CD4-positive, alpha-beta T cell (primary cell): ENCODE measurements at places on chromosomes 4 and X. TPM values are rescaled to one million over a fixed set of nuclear protein-coding genes. Genes with fewer than 3 reads are reported as not detected.

USP17L18 gene
- not detected for total RNA-seq

DNA sequence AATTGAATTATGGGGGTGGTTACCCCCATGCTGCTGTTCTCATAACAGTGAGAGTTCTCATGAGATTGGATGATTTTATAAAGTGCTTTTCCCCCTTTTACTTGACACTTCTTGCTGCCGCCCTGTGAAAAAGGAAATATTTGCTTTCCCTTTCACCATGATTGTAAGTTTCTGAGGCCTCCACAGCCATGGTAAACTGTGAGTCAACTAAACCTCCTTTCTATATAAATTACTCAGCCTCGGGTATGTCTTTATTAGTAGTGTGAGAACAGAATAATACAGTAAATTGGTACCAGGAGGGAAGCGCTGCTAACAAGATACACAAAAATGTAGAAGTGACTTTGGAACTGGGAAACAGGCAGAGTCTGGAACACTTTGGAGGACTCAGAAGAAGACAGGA lies 1070.8 kb downstream of the FAM133A start:
- no peak for DNase-seq
- no peaks in the 10 kb centered on the region for H3K36me3 ChIP-seq
- no peak overlapping the region for H3K27ac ChIP-seq

GRCh38 chr4:8402640-8403039 lies 37.9 kb downstream of the ACOX3 start:
- H3K4me1 ChIP-seq, result no peaks in the 10 kb centered on the region
- DNase-seq, result no peak
- no peak overlapping the region for H3K4me3 ChIP-seq
- peaks cover 24% of the 10 kb centered on the region for H3K36me3 ChIP-seq
- H3K27ac ChIP-seq, result no peak overlapping the region

TCEAL7 gene
- total RNA-seq, result not detected

SPATA4 gene
- total RNA-seq, result not detected

- no peak overlapping the region for H3K27ac ChIP-seq
- H3K4me3 ChIP-seq, result no peak overlapping the region
- H3K27me3 ChIP-seq, result no peaks in the 10 kb centered on the region
Measured at GRCh38 chr4:93573285-93573684, 255.3 kb upstream of the ATOH1 start.

GRCh38 chr4:7516773-7517144 lies 82.0 kb upstream of the PSAPL1 start:
- no peak overlapping the region for H3K27ac ChIP-seq
- H3K4me1 ChIP-seq, result no peaks in the 10 kb centered on the region
- peaks cover 3% of the 10 kb centered on the region for H3K27me3 ChIP-seq

DMRTC1B gene
- 2.0 TPM for total RNA-seq

PDCL2 gene
- not detected for total RNA-seq

- H3K27ac ChIP-seq, result no peak overlapping the region
- H3K4me1 ChIP-seq, result no peaks in the 10 kb centered on the region
- no peak for DNase-seq
- H3K36me3 ChIP-seq, result no peaks in the 10 kb centered on the region
- H3K4me3 ChIP-seq, result no peak overlapping the region
Measured at GRCh38 chr4:71941001-71941400, 90.8 kb upstream of the NPFFR2 start.

DNA sequence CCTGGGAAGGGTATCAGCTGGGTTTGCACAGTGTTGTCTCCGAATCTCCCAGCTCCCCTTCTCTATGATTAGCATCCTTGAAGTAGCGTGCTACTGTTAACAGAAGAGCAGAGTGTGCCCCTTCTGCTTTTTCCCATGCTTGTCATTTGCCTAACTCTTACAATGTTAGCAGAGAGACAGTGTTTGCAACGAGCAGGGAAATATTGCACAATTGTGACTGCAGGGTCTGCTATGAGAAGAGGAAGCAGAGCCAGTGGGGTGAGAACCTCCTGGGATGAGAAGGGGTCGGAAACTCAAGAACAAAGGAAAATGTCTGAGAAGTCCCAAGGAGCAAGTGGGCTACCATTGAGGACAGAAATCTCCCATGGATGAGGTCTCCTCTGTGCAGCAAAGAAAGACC lies 7.8 kb upstream of the CHRNA9 start:
- no peak for DNase-seq
- no peaks in the 10 kb centered on the region for H3K27me3 ChIP-seq
- no peak overlapping the region for H3K4me3 ChIP-seq
- no peak overlapping the region for H3K27ac ChIP-seq
- H3K4me1 ChIP-seq, result no peaks in the 10 kb centered on the region

DNA sequence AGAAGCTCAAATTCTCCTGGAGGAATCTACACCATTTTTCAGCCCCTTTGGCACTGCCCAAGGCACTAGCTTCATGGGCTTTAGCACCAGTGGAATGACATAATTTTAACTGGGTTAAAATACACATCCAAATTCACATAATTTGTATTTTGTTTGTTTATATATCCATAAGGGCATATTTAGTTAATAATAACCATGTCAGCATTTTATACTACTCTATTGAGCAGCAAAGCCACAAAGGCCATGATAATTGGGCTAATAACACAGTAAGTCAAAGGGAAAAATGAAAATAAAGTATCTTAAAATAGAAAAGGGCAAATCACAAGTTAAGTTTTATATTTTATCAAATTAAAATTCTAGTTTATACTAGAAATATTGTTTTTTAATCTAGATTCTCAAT lies 262.7 kb upstream of the TACR3 start:
- H3K4me1 ChIP-seq, result no peaks in the 10 kb centered on the region
- no peak overlapping the region for H3K4me3 ChIP-seq
- no peaks in the 10 kb centered on the region for H3K36me3 ChIP-seq
- no peak for DNase-seq
- no peak overlapping the region for H3K27ac ChIP-seq
- H3K27me3 ChIP-seq, result no peaks in the 10 kb centered on the region

- peak overlapping the region; percentile 38 for H3K4me3 ChIP-seq
- H3K27ac ChIP-seq, result no peak overlapping the region
- no peak for DNase-seq
- no peaks in the 10 kb centered on the region for H3K27me3 ChIP-seq
- peaks cover 28% of the 10 kb centered on the region for H3K4me1 ChIP-seq
Measured at GRCh38 chrX:45801554-45801953, 600.9 kb upstream of the DIPK2B start.

PGRMC1 gene
- total RNA-seq, result 16.0 TPM

GRCh38 chr4:127788517-127788916 lies 6.4 kb downstream of the HSPA4L start:
- H3K4me1 ChIP-seq, result no peaks in the 10 kb centered on the region
- H3K36me3 ChIP-seq, result no peaks in the 10 kb centered on the region
- no peak overlapping the region for H3K27ac ChIP-seq
- no peaks in the 10 kb centered on the region for H3K27me3 ChIP-seq
- no peak overlapping the region for H3K4me3 ChIP-seq

PCDH18 gene
- not detected for total RNA-seq

UGT8 gene
- total RNA-seq, result 0.11 TPM
